ENCODE measurements at places on chromosomes 7 and 10. TPM values are rescaled to one million over a fixed set of nuclear protein-coding genes. Genes with fewer than 3 reads are reported as not detected.

Gene ZNF735
- total RNA-seq = not detected

Gene CFTR
- 0.53 TPM for total RNA-seq

- DNase-seq = no peak
Measured at GRCh38 chr7:136953386-136953785, 84.9 kb downstream of the CHRM2 start.

DNA sequence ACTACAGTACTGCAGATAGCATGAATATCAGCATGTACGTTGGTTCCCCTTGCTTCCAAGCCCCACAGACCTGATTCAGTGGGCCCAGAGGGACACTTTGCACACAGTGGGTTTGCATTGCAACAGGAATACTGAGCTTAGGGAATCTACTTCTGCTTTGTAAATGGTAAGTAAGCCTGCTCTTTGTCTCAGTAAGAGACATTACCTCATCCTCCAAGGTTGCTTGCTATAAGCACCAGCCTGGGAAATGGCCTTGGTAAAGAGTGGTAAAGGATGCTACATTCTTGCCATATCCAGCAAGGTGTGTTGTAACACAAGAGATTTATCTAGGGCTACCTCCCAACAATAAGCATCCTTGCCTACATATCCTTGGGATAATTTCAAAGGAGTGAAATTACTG is 730.5 kb downstream of the INHBA start:
- no peak for DNase-seq

DNA sequence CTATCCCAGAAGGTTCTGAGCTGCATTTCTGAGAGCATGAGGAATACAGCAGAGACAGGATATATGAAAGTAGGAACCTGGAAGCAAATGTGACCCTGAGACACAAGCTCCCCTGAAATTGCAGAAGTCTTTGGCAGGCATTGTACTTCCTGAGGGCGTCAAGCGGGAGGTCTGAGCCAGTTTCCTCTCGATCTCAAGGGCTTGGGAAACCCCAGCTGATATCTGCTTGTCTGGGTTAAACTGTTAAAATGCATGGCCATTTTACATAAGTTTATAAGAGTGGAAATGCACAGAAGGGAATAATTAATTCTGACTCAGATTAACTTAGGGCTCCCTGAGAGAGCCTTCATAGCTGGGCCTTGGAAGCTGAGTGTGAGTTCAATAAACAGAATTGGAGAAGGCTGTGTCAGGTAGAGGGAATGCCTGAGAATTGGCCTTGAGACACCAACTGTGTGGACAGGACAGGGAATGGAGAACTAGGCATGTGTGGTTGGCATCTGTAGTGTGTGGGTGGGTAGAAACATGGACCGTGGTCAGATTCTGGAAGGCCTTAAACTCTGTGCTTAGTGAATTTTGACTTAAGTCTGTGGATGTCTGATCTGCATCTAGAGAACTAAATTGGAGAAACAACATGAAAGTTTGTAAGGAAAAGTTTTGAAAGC is 53.3 kb downstream of the WIPF3 start:
- DNase-seq = no peak

GRCh38 chr10:33005322-33006301 is 47.6 kb upstream of the ITGB1 start:
- peak; percentile 62 for DNase-seq

Measured in SK-MEL-5 (cell line).